Fibroblast of skin of abdomen (primary cell): ENCODE measurements at places on chromosomes 1 and 21.

GRCh38 chr1:107110326-107110725, 30.5 kb upstream of the NTNG1 start:
- DNase-seq: peak; percentile 73

GRCh38 chr21:32181457-32181856, 97.4 kb downstream of the MIS18A start:
- no peak for DNase-seq

DNA sequence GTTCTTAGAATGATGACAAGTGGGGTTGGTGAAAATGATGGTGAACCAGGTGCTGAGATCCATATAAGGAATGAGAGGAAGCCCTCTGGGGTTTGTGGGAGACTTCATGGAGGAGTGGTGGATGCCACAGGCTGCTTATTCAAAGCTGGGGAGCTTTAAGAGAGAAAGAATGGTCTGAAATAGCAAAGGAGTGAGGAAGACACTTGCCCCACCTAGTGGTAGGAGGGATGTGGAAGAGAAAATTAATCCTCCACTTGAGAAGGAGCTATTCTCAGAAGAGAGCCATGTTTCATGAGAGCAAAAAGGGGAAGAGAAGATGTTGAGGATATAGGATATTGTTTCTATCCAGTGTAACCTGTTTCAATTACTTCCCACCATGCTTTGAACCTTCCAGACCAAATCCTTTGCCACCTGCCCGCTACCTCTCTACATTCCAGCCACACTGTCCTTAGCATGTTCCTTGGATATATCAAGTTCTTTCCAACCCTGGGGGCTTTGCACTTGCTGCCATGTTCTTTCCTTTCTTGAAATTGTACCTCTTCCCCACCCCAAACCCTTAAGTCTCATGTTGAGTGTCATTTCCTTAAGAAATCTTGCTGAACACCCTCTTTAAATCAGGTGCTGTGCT, 19.6 kb upstream of the ZNF648 start:
- peak; percentile 5 for DNase-seq

DNA sequence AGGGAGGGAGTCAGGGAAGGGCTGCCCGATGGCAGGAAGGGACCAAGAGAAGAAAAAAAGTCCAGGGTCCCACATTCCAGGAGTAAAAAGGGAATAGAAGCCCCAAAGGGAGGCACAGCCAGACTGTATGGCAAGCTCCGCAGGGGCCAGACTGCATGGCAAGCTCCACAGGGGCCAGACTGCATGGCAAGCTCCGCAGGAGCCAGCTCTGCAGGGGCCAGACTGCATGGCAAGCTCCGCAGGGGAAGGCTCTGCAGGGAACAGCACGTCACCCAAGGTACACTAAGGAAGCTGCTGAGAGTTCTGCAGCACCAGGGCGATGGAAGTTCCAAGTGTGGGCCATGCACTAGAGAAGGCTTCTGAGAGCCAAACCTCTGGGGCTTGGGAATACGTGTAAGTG, 156.7 kb upstream of the ARHGEF16 start:
- DNase-seq: no peak

- no peak for DNase-seq
Measured at GRCh38 chr21:38751379-38752050, 54.2 kb upstream of the ETS2 start.

DNA sequence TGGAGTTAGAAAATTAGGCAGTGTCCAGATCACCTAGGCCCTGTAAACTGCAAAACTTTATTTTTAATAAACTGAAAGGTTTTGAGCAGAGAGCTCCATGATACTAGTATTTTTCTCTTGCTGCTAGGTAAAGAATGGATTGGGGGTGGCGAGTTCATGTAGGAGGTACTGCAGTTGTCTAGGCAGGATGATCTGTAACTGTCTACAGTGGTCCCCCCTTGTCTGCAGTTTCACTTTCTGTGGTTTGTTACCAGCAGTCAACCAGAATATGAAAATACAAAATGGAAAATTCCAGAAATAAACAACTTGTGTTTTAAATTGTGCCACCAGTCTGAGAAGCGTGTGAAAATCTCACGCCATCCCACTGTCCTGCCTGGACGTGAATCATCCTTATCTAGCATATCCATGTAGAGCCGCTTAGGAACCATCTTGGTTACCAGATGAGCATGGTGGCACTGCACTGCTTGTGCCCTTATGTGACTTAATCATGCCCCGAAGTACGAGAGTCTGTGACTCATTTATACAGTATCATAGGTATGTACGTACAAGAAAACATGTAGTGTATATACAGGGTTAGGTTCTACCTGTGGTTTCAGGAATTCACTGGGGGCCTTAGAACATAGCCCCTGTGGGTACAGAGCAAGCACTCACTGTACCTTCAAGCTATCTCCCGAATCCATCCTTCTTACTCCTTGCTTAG, 94.2 kb downstream of the AHCTF1 start:
- no peak for DNase-seq

DNA sequence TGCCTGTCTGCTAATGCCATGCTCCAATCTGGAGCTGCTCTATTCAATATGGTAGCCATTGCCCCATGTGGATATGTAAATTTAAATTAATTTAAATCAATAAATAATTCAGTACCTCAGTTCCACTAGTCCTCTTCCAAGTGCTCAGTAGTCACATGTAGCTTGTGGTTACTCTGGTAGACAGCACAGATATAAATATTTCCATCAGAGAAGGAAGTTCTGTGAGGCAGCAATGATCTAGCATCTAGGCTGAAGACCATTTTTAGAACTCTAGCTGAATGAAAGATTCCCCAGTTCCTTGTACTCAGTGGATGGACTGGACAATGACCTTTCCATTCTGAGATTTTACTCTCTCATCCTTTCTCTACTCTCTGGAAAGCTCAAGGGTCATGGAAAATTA, 25.8 kb upstream of the CAPZB start:
- DNase-seq: no peak

DNA sequence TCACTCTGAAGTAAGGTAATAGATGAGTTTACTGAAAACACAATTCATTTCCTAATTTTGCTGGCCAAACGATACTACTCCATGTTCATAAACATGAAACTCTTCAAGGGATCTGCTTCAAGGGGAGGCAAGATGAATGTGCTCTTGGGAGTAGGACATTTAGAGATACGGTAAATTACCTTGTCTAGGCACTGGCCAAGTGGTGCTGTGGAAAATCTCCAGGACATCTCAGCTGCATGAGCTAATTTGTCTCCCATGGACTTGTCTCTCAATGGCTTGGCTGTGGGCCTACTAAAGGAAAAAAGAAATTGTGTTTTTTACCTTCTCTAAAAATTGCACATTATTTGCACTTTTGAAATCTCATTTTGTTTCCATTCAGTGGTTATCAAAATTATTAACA, 780.6 kb downstream of the LTN1 start:
- DNase-seq: no peak

GRCh38 chr1:230572121-230573105, 69.9 kb upstream of the COG2 start:
- no peak for DNase-seq

DNA sequence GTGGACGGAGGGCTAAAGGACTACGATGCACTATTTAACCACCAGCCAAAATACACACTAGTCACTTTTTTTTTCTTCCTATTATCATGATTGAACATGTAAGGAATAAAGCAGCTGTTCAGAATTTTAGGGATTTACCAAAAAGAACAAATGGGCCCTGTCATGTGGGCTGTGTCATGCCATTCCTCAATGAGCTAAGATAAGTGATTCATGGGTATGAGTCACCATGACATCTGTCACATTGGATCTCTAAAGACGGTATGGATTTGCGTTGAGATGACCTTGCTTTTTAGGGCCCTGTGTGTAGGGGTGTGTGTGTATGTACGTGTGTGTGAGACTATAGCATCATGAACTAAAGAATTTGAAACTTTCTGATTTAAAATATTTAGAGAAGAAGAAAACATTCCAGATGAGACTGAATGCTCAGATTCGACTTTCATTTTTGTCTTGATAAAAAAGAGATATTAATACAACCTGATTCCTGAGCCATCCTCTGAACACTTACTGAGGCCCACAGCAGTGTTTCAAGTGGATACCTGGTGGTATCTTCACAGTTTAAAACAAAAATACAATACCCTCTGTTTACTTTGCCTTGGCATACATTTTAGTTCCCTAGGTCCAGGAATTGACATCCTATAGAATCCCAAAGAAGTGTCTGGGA, 246.1 kb upstream of the DUSP10 start:
- DNase-seq: peak; percentile 88

- DNase-seq: peak; percentile 81
Measured at GRCh38 chr1:92961896-92962752, 862 bp upstream of the DIPK1A start.

DNA sequence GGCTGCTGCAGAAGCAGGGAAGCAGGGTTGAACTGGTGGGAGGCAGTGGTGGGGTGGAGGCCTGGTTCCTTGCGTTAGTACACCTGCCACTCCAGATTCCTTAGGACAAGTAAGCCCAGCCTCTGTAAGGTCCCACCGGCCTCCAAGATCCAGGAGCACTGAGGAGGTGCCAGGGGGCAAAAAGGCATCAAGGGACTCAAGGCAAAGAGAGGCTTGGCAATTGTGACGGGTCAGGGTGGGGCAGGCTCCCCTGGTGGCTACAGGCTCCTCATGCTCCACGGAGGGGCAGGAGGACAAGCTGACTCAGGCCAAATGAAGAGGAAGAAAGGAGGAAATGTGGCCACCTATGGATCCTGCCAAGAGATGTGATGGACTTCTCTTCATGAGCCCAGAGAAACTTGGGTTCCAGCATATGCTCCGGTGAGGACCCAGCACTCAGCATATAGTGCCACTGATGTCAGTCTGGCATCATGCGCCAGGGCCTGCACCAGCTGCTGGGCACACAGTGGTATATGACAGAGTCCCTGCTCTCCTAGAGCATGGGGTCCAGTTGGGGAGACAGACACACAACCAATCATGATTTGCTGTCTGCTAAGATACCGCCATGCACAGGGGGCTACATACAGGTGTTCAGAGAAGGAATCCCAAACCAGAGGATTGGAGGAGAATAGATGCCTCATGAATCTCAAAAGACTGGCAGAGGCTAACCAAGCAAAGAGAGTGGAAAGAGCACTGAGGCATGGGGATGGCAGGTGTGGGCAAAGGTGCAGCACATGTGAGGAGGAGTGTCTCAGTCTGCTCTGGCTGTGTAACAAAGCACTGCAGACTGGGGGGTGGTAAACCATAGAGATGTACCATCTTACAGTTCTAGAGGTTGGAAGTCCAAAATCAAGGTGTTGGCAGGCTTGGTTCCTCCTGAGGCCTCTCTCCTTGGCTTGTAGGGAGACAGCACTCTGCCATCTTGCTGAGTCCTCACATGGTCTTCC, 249.7 kb downstream of the RHOU start:
- no peak for DNase-seq

- DNase-seq: no peak
Measured at GRCh38 chr1:237976331-237976730, 85.6 kb upstream of the ZP4 start.

GRCh38 chr1:22332424-22332717, 119.3 kb upstream of the ZBTB40 start:
- no peak for DNase-seq

GRCh38 chr1:167833904-167834303, 80.0 kb downstream of the ADCY10 start:
- no peak for DNase-seq

GRCh38 chr1:76759171-76759860, 108.0 kb upstream of the ST6GALNAC5 start:
- no peak for DNase-seq

GRCh38 chr21:43015906-43016540, 41.7 kb downstream of the PKNOX1 start:
- DNase-seq: no peak

DNA sequence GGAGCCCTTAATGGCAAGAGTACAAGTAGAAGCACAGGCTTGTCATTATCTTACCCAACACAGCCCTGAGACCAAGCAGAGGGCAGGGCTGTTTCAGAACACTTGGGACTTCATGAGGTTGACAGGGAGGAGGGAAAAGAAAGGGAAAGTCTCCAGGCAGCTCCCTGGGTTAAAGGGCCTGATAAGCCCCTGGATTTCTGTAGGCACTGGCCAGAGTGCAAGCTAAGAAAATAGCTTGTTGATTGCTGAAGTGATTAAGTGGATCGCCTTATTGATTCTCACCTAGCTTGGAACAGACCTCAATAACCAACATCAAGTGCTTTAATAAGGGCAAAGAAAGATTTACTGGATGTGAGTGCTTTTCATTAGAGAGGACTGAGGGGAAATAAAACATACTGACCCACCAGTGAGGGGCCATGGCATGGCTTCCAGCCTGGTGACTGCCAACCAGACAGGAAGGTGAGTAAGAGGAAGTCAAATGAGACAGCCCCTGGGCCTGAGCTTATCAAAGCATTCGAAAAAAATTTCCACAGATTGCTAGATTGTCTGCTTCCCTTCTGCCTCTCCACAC, 121.4 kb upstream of the NFIA start:
- DNase-seq: peak; percentile 38
